Fibroblast of skin of left quadriceps (primary cell): ENCODE measurements at places on chromosomes 2 and 18.

- DNase-seq: no peak
Observed at GRCh38 chr2:201536754-201537153, 85.2 kb downstream of the STRADB start.

DNA sequence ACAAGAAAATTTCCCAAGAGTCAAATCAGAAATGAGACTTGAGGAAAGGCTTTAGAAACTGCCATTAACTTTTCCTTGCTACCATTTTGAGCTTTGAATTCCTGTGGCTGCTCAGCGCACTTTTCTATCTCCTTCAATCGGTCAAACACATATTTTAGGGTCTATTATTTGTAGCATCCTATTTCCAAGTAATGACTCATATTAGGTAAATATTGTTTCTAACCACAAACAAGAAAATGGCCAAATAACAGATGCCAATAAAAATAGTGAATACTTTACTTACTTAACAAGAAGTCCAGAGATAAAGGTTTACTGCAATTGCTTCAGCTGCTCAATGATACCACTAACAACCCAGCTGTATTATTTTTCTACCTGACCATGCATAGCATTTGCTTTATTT, 29.7 kb upstream of the CCDC178 start:
- peak; percentile 11 for DNase-seq

DNA sequence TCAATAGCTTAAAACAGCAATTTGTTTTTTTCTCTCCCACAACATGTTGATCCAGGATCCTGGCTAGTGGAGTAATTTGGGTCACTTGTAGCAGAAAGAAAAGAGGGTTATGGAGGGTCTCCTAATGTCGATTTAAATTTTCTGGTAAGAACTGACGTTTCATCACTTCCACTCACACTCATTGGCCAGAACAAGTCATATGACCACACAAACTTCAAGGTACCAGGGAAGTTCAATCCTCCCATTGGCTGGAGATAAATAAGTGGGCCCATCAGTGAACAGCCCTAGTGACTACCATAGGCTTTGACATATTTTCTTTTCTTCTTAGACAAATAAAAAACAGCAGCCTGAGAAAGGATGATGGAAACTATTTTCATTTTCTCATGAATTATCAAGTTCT, 8.3 kb upstream of the TMEM131 start:
- DNase-seq: no peak

DNA sequence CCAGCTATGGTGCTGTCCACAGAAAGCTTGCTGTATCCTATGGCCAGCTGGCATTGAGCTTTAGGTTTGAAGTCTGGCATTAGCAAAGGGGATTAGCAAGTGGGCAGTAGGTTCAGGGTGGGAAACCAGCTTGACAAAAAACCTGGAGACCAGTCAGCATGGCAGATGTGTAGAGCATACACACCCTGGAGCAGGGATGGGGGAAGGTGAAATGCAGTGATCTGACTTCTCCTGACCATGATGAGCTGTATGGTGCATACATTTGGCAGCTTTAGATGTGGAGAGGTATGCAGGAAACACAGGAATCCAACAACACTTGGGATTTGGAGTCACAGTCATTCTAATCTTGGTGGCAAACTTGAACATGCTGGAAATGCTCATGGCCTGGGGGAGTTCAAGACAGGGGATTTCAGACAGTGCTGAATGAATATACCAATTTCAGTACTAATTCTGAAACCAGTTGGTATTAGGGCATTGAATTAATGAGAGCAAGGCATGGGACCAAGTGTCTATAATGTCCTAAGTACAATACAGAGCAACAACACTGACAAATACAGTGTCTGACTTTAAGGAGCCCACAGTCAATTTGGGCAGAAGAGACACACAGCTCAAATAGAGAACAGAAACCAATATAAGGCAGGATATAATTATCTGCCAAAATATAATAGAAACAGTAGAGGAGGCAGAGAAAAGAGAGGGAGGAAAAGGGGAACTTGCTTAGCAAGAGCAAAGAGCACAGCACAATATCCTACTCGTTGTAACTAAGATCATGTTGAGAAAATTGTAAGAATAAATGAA, 11.8 kb downstream of the ARHGAP15 start:
- DNase-seq: no peak

- DNase-seq: no peak
Observed at GRCh38 chr2:220191031-220191430, 563.6 kb downstream of the SLC4A3 start.

- DNase-seq: no peak
Observed at GRCh38 chr18:78523850-78524249, 455.8 kb upstream of the SALL3 start.

DNA sequence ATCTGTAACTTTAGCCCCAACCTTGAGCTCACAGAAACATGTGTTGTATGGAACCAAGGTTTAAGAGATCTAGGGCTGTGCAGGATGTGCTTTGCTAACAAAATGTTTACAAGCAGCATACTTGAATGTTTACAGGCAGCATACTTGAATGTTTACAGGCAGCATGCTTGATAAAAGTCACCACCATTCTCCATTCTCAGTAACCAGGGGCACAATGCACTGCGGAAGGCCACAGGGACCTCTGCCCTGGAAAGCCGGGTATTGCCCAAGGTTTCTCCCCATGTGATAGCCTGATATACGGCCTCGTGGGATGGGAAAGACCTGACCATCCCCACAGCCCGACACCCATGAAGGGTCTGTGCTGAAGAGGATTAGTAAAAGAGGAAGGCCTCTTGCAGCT, 52.4 kb downstream of the LONRF2 start:
- no peak for DNase-seq

- DNase-seq: no peak
Observed at GRCh38 chr18:23226391-23226790, 91.1 kb downstream of the CABLES1 start.

DNA sequence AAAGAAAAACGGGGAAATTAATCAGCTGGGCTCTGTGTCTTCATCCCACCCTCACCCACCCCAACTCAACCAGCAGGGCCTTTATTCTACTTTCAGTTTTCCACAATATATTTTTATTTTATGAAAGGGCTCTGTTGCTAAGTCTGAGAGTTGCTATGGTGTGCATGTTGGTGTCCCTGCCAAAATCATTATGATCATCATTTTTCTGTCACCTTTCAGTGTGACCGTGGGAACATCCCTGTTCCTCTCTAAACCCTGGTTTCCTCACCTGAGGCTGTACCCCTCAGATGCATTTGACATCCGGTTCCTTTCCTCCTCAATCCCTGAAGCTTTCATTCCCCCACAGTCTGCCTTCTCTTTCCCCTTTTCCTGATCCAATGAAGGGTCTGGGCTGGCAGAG, 180.5 kb downstream of the ZFP36L2 start:
- DNase-seq: no peak

DNA sequence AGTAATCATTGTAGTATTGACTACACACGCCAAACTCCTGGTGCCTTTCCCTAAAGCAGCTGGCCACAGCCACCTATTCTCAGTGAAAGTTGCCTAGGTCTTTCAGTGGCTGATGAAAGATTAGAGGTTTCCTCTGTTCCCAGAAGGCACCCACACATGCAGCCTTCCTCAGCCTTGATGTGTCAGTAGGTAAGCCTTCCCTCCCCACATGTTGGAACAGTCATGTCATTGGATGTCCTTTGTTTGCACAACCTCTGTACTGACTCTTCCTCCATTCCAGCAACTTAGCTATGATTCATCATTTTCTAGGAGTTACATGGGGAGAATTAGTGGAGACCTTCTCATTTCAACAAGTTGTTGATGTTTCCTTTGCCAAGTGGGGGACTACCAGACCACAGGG, 630.8 kb upstream of the SLC39A10 start:
- no peak for DNase-seq

DNA sequence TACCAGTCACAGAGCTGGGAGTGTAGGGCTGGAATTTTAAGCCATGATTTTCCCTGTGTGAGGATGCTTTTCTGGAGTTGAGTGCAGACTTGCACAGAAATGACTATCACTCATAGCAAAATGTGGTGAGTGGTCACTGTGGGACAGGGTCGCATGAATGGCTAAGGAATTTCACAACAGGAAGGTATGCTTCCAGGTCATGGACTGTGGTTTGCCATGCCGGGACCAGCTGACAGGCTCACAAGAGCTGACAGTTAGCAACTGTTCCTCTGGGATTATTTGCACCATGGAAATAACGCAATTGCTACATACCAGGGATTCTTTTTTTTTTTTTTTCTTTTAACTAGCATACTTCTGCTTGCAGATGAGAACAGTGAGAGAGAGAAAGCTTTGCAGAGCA, 3.8 kb upstream of the UXS1 start:
- peak; percentile 91 for DNase-seq

DNA sequence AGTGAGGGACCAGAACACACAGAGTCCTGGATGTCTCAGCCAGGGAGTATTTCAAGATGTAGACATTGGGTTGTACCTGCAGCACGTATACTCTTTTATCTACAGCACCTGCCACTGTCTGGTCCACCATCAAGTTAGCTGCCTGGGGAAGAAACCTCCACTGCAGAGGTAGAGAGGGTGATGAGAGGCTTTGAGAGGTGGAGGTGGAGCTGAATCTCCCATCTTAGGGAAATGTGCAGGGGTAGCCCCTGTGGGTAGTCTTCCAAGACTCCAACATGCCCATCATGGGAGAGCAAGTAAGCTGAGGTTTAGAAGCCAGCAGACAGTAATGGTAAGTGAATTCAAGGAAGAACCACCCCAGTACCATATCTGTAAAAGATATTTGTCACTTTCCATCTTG, 93.3 kb upstream of the CELF4 start:
- no peak for DNase-seq

- no peak for DNase-seq
Observed at GRCh38 chr2:132740081-132740720, 70.2 kb upstream of the LYPD1 start.

DNA sequence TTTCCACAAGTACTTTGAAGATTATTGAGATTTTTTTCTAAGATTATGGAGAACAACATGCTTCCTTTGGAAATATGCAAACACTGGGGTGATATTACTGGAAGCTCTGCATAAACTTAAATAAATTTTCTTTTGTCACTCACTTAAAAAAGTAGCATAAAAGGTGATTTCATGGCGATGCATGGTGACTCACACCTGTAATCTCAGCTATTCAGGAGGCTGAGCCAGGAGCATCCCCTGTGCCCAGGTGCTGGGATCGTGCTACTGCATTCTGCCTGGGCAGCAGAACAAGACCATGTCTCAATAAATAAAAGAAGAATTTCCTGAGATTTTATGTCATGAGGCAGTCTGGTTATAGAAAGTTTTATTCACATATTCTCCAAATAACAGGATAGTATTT, 679.1 kb upstream of the CDH2 start:
- no peak for DNase-seq

DNA sequence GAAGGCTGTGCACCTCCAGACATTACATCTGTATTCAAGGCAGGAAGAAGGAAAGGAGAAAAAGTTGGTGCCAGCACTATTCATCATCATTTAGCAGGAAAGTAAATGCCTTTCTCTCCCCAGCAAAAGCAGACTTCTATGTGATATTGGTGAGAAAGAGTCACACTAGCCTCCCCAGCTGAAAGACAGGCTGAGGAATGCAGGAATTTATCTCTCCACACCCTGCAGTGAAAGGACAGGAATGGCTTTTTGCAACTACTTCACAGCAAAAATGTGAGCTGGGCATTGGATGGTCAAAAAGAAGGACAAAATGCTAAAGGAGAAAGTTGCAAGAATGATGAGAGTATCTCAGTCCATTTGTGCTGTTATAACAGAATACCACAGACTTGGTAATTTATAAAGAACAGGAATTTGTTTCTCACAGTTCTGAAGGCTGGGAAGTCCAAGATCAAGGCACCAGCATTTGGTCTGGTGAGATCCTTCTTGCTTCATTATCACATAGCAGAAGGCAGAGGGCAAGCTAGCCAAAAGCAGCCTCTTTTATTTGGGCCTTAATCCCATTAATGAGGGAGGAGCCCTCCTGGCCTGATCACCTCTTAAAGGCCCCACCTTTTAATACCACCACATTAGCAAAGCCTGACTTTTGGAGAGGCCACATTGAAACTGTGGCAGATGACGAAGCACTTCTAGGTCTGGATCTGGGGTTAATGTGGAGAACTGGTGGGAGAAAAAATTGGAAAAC, 388.1 kb upstream of the SLC14A2 start:
- DNase-seq: no peak

DNA sequence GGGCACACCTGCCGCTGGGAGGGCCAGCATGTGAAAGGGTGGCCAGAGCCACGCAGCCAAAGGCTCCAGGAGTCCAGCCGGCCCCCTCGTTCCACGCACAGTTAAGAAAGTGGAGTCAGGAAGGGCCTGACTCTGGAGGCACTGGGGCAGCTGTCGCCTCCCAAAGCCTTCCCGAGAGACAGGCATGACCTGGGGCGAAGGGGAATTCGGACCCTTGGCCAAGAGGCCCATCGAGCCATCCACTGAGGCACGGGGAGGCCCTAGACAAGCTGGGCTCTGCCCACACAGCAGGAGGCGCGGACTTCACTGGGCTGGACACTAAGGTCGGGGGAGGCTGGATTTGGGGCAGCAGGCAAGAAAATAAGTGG, 38.5 kb upstream of the SNED1 start:
- no peak for DNase-seq

- no peak for DNase-seq
Observed at GRCh38 chr2:21036708-21037670, 6.9 kb downstream of the APOB start.

DNA sequence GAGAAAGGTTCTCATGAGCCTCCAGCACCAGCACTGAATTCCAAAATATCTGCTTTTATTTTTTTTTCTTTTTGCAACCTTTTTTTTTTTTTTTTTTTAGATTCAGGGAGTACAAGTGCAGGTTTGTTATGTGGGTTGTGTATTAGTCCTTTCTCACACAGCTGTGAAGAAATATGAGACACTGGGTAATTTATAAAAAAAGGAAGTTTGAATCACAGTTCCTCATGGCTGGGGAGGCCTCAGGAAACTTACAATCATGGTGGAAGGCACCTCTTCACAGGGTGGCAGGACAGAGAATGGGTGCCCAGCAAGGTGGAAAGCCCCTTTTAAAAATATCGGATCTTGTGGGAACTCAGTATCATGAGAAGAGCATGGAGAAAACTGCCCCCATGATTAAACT, 7.9 kb upstream of the TMX3 start:
- no peak for DNase-seq

DNA sequence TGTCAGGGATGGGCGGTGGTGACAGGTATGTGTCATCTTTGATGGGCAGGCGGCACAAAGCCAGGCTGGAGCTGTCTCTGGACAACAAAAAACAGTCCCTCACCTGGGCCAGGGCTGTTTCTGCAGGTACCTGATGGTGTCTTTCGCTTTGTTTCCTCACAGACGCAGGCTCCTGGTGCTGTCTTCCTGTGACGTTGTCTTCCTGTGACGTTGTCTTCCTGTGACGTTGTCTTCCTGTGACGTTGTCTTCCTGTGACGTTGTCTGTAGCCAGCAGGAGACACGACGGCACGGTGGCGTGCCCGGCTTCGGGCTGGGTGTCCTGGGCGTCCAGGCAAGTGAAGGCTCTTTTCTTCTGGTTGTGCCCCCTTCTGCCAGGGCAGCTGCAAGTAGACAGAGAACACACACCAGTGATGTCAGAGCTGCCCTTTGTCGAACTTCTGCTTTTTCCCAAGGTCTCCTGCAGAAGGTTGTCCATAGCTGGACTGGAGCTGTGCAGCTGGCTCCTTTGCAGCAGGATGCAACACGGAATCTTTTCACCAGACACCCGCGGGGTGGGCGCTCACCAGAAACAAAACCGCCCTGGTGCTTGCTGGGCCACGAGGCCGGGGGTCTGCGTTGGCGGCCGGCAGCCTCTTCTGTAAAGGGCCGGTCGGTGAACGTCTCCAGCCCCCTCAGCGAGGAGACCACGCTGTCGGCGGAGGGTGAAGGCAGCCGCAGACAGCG, 21.1 kb downstream of the GPR35 start:
- no peak for DNase-seq

- DNase-seq: no peak
Observed at GRCh38 chr18:70494524-70494923, 205.7 kb downstream of the SOCS6 start.

GRCh38 chr2:218245214-218245613, 15.6 kb upstream of the GPBAR1 start:
- DNase-seq: no peak
